Dorsolateral prefrontal cortex (tissue), 122 donors: ENCODE measurements at places on chromosomes 2 and 18. TPM values are rescaled to one million over a fixed set of nuclear protein-coding genes. Genes with fewer than 3 reads are reported as not detected.

Gene ZNF804A
- total RNA-seq = 7.9 TPM

Gene FHOD3
- total RNA-seq = 31.8 TPM

Gene ASB18
- total RNA-seq = 1.2 TPM

- no peak for DNase-seq
These were observed 90.4 kb downstream of the SPTBN1 start for GRCh38 chr2:54546518-54546917.
